ENCODE measurements at places on chromosomes 4 and X.

- no peak for DNase-seq
Observed at GRCh38 chrX:101750744-101751143, 91.1 kb upstream of the ARMCX2 start.

DNA sequence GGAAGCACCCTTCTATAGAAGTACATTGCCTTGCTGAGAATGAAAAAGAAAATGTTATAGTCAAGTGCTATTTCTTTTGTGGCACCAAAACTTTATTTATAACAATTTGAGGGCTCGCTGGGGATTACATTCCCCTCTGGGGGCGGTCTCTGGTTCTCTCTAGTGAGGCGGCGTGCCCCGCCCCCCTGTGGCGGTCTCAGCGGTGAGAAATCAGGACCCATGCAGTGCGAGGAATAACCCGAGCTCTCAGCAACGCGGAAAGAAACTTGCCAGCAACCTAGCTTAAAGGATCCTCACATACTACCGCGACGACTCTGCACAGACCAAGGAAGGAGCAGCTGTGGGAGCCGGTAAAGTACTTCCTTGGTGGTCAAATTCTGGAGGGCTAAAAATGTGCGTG is 83.4 kb upstream of the SHISA3 start:
- no peak for DNase-seq

GRCh38 chr4:182142176-182143085 is 100.8 kb upstream of the TENM3 start:
- DNase-seq: no peak

DNA sequence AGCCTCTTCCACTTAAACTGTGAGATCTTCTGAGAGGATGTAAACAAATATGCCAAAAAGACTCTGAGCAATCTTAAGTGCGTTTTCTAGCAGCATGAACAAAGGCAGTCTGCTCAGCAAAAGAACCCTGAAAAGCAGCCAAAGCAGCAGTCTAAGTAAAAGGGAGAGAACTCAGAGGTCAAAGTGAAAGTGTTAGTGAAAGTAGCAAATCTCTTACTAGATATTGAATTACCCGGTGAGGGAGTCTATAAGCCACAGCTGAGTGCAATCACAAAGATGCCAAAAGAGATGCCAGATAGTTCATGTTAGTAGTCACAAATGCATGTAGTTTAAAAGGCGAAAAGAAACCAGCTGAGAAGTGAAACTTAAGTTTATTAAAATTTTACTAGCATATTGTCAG is 7.9 kb upstream of the GNRHR start:
- DNase-seq: no peak

- DNase-seq: no peak
Observed at GRCh38 chrX:3609810-3610209, 103.6 kb downstream of the PRKX start.

DNA sequence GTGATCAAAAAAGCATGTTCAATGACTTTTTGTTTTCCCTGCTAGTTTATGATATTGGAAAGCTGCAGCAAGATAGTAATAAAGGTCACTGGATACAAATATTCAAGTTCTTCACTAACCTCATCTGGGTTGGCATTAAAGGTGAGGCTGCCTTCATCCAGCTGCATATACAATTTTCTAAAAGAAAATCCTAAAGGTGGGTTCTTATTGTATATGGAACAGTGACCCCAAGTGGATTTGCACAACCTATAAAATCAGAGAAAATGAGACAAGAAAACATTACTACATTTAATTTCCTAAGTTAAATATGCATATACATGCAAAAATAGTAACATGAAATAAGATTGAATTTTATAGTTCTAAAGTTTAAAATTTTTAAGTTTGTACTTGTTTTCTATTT is 23.9 kb downstream of the FBXO8 start:
- no peak for DNase-seq

- DNase-seq: no peak
Observed at GRCh38 chr4:98470831-98471230, 187.6 kb downstream of the TSPAN5 start.

DNA sequence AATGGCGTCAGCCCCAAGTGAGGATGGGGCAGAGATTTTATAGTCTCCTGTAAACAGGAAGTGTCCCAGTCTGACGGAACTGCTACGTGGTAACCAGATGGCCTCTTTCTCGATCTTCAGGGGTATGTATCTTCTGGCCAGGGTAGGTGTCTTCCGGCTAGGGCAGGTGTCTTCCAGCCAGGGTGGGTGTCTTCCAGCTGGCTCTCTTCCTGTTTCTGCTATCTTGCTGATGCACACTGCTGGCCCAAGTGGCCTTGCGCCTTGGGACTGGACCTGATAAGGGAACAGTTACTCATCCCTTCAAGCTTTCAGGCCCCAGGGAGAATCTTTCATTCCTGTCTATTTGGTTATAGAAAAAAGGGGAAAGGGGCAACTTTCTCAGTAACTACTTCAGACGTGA is 178.7 kb upstream of the MAGEE2 start:
- no peak for DNase-seq

GRCh38 chr4:36652857-36653256 is 371.4 kb downstream of the DTHD1 start:
- DNase-seq: no peak

GRCh38 chr4:88378691-88379559 is at the start of gene HERC6:
Gene HERC6 (plus strand): TSS chr4:88378852. CDS start chr4:88378922, 70 bp downstream.
- DNase-seq: peak; percentile 68

DNA sequence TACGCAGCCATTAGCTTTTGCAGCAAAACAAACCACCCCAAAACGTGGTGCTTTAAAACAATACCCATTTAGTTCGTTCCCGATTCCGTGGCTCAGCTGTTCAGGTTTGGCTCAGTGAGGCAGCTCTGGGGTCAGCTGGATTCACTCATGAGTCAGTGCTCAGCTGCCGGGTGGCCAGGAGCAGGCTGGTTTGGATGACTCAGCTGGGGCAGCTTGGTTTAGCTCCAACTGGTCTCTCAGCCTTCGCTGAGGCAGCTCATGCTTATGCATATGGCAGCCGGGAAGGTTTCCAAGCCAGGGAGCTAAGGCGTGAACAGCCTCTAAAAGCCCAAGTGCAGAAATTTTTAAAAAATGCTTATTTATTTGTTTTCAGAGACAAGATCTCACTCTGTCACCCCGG is 13.3 kb upstream of the CD99 start:
- no peak for DNase-seq

DNA sequence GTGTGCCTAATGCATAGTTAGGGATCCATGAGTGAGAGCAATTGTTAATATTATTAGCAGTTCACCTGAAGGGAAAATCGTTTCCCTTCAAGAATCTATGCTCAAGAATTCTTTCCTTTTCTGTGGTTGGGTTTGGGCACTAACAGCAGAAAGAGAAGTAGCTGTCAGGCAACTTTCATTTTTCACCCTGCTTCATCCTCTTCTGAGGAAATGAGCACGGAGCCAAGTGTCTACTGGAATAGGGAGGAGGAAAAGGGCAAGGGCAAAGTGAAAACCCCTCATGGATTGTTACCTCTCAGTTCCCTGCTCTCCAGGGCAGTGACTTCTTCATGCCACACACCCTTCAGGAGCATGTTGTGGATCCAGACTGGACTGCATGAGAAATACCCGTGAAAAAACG is 2.6 kb upstream of the HPGDS start:
- DNase-seq: no peak

DNA sequence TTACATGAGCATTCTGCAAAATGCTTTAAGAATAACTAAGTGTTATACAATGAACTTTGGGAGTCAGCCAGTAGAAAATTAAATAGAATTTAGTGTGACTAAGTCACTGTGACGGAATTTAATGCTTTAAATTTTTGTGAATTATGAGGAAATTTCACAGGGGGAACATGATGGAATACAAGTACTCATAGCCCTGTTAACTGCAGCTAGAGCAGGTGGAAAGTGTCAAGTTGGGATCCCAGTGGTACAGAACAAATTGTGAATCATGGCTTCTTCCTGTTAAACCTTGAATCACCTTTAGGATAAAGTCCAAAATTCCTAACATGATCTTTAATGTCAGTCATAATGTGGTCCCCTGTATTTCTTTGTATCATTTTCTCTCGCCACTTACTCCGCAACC is 212.2 kb upstream of the CENPE start:
- DNase-seq: no peak

GRCh38 chr4:139587446-139587845 is 31.4 kb upstream of the SETD7 start:
- no peak for DNase-seq

DNA sequence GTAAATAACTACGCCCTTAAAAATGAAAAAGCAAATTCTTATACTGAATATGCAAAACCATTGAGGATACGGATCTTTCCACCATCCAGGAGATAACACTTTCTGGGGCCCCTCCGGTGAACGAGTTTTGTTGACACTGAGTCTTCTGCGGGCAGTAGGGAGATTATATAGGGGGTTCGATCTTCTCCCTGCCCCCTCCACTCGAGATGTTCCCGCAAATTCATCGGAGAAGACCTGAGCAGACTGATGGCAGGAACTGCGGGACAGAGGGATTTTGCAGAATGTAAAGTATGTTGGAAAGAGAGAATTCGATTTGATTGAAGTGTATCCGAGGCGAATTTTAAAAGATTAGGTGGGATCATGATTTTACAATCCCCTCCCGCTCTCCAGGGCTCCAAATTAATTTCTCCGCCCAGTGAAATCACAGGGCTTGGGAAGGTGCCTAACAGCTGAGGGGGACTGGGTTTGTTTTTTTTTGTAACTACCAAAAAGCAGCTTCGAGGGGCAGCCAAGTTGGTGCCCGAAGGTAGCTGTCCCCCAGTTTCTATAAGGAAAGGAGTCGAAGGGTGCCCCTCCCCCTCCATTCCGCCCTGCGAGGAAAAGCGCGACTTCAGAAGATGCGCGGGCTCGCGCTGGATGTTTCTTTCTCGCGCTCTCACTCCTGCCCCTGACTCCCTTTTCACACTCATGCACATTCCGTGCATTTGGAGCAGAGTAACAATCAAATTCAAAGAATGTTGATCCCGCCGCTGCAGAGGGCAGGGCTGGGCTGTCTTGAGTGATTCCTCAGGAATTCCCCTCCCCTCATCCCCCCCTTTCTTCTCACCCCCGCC is 1.2 kb downstream of the TMEM255A start:
- DNase-seq: no peak

- DNase-seq: no peak
Observed at GRCh38 chr4:498328-498904, 540 bp downstream of the ZNF721 start.

GRCh38 chrX:49129427-49129826 is 5.9 kb upstream of the GPKOW start:
- no peak for DNase-seq

DNA sequence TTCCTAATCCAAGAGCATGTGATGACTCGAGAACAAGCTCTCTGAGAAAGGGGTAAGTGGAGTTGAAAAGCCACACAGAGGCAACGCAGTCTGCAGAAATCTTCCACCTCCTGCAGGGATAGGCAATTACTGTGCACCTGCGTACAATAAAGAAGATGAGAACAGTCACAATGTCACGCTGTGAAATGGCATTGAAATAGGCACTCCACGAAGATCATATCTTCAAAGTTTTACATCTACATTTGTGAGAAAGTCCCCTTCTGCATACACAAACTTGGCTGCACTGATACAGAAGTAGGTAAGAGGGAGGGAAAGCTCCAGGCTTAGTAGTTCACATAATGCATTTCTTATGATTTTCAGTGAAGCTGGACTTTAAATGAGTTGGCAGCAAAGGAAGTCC is 27.1 kb downstream of the DDX60L start:
- DNase-seq: no peak

DNA sequence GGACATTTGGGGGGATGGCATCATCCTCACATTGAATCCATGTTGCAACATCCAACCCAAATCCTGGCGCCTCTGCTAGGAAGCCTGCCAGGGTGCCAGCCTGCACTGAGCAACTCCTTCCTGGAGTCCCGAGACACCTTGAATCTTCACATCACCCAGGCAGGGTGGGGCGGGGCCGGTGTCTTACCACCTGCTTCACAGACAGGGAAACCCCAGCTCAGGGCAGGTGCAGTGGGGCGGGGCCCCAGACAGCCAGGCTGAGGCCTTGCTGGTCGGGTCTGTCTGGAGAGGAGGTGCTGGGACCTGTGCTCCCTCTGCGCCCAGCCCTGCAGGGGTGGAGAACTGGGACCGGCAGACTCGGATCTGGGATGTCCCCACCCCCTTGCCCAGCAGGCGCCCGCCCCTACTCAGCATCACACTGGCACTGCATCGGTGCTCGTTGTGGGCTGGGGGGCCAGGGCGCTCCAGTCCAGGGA is 31.5 kb upstream of the HTRA3 start:
- no peak for DNase-seq

- DNase-seq: no peak
Observed at GRCh38 chr4:138897811-138898226, 117.8 kb upstream of the NOCT start.

GRCh38 chrX:154057791-154058190 is 38.1 kb upstream of the IRAK1 start:
- DNase-seq: no peak

GRCh38 chr4:183249854-183250253 is 70.2 kb downstream of the CLDN22 start:
- no peak for DNase-seq

DNA sequence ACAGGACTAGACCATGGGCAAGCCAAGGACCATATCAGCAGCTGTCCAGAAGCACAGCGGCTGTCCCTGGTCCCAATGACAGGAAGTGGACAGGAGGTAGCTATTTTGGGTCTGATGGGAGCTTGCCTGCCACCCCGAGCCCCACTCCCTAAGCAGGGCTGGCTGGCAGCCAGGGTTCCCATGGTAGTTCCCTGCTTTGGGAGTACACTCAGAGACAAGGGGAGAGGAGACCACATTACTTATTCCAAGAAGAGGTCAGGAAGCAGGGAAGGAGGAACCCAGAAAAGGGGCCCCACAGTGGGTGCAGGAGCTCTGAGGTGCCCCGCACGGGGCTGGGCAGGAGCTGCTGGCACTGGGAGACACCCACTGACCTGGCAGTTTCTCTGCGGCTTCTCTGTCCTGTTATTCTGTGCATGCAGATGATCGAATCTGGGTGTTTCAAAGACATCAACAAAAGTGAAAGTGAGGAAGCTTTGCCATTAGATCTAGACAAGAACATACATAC is 36.3 kb downstream of the HTT-AS start:
- no peak for DNase-seq

DNA sequence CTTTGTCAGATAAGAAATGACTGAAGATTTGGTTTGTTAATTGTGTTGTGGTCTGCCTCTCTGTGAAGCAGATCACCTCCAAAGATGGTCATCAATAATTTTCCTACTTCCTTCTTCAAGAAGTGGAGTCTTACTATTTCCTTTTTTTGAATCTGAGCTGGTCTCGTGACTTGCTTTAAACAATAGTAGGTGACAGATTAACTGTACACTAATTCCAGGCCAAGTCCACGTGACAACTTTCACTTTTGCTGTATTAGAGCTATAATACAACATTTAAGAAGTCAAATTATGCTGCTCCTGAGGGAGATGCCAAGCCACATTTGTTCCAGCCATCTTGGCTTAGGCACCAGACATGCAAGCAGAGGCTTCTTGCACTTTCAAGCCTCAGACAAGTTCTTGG is 393.8 kb upstream of the GRID2 start:
- DNase-seq: no peak

GRCh38 chr4:90357117-90357710 is 230.0 kb downstream of the CCSER1 start:
- no peak for DNase-seq

Measured in stimulated activated CD4-positive, alpha-beta T cell treated with anti-CD3 and anti-CD28 coated beads, TNF-alpha, amount 100 ng/mL, for 48 hours (primary cell).